ENCODE measurements at places on chromosomes 7 and 10. TPM values are rescaled to one million over a fixed set of nuclear protein-coding genes. Genes with fewer than 3 reads are reported as not detected.

Gene GRM3
- not detected for total RNA-seq

Gene CHST12
- 14.8 TPM for total RNA-seq

DNA sequence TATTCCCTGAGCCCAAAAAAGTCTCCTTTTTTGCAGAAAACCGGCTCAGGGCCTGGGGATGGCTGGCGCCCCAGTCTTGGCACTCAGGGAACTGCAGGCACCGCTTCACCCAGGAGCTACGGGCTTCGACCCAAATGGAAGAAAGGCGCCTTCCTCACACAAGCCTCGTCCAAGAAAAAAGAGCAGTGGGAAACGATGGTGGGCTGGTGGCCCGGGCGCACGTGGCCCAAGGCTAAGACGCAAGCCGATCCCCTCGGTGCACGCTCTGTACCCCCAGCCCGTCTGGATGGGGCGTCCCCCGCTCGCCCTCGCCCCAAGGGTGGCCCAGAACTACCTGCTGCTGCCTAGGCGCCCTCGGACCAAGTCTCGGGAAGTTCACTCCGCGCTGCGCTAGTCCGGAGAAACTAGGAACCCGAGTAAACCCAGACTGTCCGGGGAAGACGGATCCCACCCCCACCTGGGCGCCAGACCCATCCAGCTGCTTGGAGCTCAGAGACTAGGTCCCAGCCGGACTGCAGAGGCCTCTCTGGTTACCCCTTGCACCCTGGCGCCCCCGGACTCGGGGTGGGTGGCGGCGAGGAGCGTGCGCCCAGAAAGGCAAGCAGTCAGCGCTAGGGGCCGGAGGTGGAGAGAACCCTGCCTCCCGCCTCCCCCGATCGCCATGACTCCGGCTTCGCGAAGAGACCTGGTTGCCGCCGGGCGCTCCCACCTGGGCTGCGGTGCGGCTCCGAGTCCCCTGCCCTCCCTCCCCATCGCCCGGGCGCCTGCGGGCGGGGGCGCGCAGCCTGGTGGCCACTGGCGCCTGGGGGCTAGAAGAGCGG, 76.4 kb downstream of the CALN1 start:
- DNase-seq, result no peak

Gene SNCG
- 23.5 TPM for total RNA-seq

- DNase-seq, result no peak
Observed at GRCh38 chr10:90591629-90592028, 266.2 kb downstream of the HTR7 start.

GRCh38 chr10:35328404-35329037, 7.8 kb upstream of the CCNY start:
- no peak for DNase-seq

Gene ABCB4
- 5.0 TPM for total RNA-seq

Gene ARHGAP22
- total RNA-seq, result 5.2 TPM

Gene CYP26C1
- 0.05 TPM for total RNA-seq

Gene MUC12
- total RNA-seq, result not detected

DNA sequence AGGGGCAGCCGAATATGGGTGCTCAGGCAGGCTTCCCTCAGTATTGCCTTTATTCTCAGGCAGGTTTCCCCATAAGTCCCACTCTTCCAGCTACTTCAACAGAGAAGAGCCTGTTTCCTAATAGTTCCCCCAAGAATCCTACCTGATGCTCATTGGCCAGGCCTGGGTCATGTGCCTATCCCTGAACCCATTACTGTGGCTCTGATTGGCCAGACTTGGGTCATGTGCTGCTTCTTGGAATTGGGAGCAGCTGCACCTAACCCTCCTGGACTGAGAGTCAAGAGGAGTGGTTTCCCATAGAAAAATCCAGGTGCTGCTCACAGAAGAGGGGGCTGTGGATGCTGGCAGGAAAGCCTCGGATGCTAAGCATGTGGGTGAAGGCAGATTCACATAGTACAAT, 21.7 kb downstream of the OPALIN start:
- no peak for DNase-seq

Gene ITGA8
- total RNA-seq, result 1.1 TPM
